AG09309 (cell line): ENCODE measurements at places on chromosomes 2 and 18.
A peak's percentile ranks its signal among the peaks of the same experiment; 100 is the strongest.

- no peak for DNase-seq
Observed at GRCh38 chr2:224110811-224111210, 71.7 kb upstream of the SERPINE2 start.

- no peak for DNase-seq
Observed at GRCh38 chr18:13745696-13746095, 19.2 kb downstream of the RNMT start.

- DNase-seq, result peak; percentile 20
Observed at GRCh38 chr2:229340086-229340760, 69.1 kb upstream of the PID1 start.

DNA sequence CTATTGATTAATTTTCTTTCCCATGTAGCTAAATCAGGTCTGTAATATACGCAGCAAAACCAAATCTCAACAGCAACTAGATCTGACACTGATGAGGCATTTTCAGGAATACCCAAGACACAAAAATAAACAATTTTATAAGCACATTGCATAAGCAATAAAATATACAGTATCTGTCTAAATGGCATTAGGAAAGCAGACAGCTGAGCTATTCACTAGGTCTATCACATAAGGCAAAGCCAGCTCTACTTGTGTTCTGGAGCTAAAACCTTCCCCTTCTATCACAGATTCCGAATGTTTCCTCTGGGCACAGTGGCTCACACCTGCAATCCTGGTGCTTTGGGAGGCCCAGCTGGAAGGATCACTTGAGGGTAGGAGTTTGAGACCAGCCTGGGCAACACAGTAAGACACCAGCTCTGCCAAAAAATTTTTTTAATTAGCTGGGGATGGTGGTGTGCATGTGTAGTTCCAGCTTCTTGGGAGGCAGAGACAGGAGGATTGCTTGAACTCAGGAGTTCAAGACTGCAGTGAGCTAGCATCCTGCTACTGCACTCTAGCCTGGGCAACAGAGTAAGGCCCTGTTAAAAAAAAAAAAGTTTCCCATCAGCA, 21.1 kb downstream of the PTPN2 start:
- DNase-seq, result no peak

GRCh38 chr2:232350804-232351685, 27.5 kb upstream of the ALPP start:
- no peak for DNase-seq

GRCh38 chr18:13392899-13393298, 174.3 kb downstream of the LDLRAD4 start:
- no peak for DNase-seq

DNA sequence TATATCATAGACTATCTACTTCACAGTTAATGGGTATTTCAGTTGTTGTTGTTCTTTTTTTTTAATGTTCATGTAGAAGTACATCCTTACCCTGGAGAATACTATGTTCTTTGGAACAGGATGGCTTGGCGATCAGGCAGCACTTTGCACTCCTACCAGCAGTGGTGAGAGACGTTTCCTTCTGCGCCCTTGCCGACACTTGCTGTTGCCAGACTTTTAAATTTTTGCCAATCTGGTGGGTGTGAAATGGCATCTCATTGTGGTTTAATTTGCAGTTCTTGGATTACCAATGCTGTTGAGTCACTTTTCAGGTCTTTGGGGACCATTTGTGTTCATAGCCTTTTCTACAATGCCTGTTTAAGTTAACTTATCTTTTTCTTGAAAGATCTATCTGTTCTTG, 197.3 kb downstream of the SH3RF3 start:
- no peak for DNase-seq

GRCh38 chr2:178990533-178991241, 59.2 kb downstream of the CCDC141 start:
- DNase-seq, result no peak

GRCh38 chr2:202024871-202025270, 8.8 kb upstream of the FZD7 start:
- no peak for DNase-seq

- DNase-seq, result no peak
Observed at GRCh38 chr2:191597186-191597751, 80.7 kb upstream of the NABP1 start.

DNA sequence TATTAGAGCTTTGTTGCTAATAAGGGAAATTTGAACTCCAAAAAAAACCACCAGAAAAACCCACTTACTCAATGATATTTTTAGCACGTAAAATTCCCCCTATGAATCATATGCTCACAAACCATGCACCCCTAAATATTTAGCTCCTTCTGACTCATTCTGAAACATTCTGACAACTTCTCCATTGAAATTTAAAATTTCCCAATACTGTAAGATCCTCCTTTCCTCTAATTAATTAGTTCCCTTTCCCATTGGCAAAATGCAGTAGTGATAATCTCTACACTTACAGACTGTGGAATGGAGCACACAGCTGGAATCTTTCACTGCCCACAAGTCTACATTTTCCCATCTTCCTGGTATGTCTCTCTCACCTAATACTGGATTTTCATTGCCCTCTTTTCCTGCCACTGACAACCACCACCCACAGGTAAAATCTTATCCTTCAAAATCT, 215.8 kb upstream of the ACVR2A start:
- no peak for DNase-seq

DNA sequence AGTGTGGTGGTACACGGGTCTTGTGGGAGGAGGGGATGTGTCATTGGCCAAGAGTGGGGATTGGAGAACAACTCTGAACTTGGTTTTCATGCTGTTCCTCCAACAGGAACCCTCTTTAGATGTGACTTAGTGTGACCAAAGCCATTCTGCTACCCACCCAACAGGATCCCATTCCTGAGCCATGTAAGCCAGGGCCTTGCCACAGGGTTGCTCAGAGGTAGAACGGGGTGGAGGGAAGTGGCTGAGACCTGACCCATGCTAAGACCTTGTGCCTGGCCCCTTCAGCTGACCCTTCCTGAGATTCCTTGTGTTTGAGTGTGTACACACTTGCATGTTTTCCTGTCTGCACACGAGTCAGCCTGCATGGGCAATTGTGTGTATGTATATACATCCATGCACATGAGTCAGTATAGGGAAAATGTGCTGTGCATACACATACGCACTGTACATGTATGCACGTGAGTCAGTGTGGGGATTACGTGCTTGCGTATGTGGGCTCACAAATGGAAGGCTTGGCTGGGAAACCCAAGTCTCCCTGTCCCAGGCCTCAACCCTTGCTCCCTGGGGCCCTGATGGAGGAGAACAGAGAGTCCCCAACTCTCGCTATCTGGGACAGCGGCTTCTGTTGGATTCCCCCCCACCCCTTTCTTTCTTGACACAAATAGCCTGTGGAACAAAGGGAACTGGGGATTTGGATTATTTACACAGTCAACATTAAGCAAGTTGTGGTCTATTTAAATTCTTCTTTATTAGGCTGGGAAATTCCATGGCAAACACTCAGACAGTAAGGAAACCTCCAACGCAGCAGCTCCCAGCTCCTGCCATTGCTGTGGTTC, 339.8 kb downstream of the DYSF start:
- peak; percentile 59 for DNase-seq

DNA sequence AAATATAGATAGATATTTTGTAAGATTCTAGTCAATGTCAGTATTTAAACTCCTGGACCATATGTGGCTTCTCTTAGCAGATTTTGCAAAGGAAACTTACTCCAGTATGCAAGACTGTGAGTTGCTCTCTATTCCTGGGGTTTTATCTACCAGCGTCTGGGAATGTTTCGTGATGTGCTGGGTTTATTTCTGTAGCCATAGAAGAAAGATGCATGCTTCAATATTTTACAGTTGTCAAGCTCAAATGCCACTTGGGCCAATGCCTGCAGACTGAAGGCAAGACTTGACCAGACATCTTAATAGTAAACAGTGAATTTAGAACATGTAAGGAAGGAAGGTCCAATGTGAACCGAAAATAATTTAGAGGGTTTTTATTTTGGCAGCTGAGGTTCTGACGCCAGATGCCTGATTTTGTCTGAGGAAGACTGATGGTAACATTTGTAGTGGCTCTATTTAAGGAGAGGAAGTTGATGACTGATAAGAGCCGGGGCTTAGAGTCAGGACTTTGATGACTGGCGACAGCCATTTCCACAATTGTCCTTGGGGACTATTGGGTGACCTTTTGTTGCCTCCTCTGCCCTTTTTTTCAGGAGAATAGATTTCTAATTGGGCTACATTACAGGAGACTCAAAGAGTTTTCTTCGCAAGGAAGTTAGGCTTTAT, 154.3 kb downstream of the RAPGEF4 start:
- DNase-seq, result no peak

GRCh38 chr2:174586418-174587295, 10.9 kb downstream of the WIPF1 start:
- no peak for DNase-seq

- DNase-seq, result no peak
Observed at GRCh38 chr2:25537526-25537925, 135.9 kb downstream of the DTNB start.

GRCh38 chr2:191318037-191318728, 73.0 kb downstream of the MYO1B start:
- DNase-seq, result no peak

GRCh38 chr2:143171817-143172216, 42.6 kb downstream of the ARHGAP15 start:
- no peak for DNase-seq

- no peak for DNase-seq
Observed at GRCh38 chr2:112803691-112804521, 19.6 kb upstream of the IL1A start.

DNA sequence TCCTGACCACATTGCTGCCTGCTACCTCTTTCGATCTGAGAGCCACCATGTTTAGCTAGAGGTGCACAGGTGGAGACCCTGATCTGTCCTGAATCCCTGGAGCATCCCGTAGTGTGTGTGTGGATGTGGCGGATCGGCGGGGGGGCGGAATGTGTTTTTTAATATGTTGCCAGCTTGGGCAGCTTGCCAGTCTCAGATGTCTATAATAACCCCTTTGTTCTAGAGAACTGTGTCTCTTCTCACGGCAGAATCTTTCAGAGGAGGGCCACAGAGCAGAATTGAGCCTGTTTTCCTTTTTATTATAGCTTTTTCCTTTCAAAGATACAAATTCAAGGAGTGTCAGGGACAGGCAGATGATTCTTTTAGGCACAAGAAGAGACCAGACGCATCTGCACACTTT, 934.1 kb upstream of the KLHL29 start:
- DNase-seq, result no peak

GRCh38 chr2:205763708-205764211, 81.5 kb downstream of the NRP2 start:
- peak; percentile 73 for DNase-seq

DNA sequence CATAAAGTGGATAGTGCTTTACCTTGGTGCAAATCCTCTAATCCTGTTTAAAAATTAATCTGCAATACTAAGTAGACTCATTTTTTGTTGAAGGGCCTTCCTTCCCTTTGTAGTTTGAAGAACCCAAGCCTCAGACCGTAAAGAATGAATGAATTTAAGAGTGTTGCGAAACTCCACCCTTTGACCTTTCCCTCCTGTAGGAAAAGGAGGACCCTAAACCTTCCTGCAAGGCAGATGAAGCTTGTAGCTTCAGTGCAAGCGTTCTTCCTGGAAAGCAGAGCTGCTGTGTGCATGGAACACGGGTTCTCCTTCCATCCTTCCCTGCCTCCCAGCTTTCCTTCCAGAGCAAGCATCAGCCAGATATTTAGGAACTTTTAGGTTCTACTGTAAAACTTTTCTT, 1.7 kb downstream of the IMPA2 start:
- DNase-seq, result no peak

DNA sequence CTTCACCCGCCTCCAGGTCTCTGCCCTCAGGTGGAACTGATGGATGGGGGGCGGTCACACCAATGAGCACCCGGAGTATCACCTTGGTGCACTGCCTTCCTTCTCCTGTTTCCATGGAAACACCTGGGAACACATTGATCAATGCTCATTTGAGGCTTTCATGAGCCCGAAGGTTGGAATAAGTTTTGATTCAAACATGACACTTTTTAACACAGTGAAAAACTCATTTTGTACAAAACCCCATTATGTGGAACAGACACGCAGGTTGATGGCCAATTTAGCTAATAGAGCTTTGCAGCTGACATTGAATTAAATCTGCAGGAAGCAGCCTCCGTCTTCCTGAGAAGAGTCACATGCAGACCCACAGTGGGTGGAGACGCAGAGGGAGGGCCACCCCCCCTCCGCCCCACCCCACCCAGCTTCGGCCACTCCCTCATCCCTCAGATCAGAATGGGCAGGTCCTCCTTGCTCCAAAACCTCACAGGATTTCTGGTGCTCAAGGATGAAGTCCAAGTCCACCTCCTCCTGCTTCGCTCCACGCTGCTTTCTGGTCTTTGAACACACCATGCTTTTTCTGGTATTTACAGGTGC, 96.0 kb upstream of the MYCN start:
- no peak for DNase-seq

GRCh38 chr2:11891671-11892440, 145.4 kb downstream of the LPIN1 start:
- DNase-seq, result no peak

- no peak for DNase-seq
Observed at GRCh38 chr2:194062401-194062800, 1594.6 kb upstream of the SLC39A10 start.

GRCh38 chr2:29336341-29337241, 221.4 kb downstream of the CLIP4 start:
- no peak for DNase-seq

GRCh38 chr2:206428783-206429182, 14.5 kb upstream of the ADAM23 start:
- no peak for DNase-seq

DNA sequence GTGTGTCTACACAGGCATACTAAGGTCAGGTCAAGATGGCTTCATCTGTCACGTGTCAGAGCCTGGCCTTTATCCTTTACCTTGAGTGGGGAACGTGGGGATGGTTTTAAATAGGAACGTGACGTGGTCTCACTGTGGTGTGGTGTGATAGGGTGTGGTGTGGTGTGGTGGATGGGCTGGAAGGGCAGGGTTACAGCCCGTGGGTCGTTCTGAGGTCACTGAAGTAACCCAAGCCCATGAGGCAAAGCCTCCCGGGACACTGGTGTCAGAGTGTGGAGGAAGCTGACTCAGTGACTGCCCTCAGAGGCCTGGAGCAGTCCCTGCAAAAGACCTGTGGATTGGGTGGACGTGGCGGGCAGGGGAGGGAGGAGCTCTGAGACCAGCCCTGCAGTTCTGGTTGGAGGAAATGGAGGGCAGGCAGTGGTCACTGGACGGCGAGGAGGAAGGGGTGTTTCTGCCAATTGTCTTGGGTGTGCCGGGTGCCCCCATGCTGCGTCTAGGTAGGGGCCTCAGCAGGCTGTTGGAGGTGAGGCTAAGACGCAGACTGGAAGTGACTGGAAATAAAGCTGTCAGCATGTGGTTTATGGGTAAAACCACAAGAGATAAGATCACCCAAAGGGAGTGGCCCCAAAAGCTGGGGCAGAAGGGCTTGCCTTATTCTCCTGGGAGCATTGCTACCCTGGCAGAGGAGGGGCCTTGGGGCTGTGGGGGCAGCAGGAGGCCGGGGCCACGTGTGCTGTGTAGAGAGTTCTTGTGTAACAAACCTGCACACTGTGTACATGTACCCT, 84.8 kb downstream of the SH3RF3 start:
- DNase-seq, result peak; percentile 67

GRCh38 chr2:215486291-215487001, 50.6 kb upstream of the FN1 start:
- DNase-seq, result no peak

GRCh38 chr2:179226203-179226960, 38.2 kb downstream of the SESTD1 start:
- no peak for DNase-seq
